Activated naive CD8-positive, alpha-beta T cell treated with anti-CD3 and anti-CD28 coated beads, Interleukin-2, amount 50 U/mL, for 24 hours (primary cell): ENCODE measurements at places on chromosomes 2 and 18.

DNA sequence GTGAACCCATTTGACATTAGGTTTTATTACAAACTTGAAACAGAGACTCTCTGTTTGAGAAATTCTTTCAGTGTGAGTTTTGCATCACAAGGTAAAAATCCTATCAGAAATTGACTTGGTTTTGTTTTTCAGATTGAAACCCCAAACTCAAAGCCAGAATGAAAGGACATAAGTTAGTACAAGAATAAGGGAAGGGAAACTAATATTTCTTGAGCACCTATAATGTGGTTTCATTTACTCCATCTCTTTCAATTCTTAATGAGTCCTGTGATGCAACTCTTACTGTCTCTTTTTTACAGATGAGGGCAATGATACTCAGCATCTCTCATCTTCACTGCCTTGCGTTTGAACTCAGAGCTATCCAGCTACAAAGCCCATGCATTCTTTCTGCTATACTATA lies 210.0 kb upstream of the SIX3 start:
- DNase-seq: no peak

- DNase-seq: peak; percentile 22
Observed at GRCh38 chr2:47034973-47035609, 119.5 kb upstream of the MCFD2 start.

DNA sequence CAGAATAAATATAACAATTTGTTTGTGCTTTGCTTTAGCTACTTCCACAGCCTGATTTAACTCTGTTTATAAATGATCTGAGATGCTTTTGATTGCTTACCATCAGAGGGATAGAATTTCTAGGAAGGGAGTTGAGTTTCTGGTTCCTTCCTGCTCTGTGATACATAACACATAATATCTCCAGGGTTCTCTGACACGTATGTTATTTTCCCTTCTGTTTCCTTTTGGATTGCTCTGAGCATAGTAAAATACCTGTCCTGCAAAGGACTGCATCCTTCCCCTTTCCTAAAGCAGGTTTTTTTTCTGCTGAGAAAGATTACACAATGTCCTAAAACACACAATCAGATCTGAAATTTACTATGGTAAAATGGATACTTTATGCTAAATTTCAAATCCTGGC lies 76.1 kb downstream of the CABYR start:
- no peak for DNase-seq

DNA sequence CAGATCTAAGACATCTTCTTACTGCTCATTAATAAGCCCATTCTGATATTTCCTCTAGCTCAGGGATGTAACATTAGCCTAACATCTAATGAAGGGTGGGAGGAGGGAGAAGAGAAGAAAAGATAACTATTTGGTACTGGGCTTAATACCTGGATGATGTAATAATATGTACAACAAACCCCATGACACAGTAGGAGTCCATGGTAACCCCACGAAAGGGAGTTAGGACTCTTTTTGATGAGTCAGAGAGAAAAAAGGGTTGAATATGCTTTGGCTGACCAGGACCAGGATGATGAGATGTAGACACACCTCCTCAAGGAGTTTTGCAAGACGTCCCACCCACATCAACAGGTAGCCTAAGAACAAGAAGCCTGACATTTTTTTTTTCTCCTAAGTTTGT lies 34.4 kb upstream of the DLX2 start:
- DNase-seq: no peak
